ENCODE measurements at places on chromosomes 3 and 15.

GRCh38 chr3:129416415-129416814 lies 12.0 kb downstream of the EFCAB12 start:
- no peak for DNase-seq

DNA sequence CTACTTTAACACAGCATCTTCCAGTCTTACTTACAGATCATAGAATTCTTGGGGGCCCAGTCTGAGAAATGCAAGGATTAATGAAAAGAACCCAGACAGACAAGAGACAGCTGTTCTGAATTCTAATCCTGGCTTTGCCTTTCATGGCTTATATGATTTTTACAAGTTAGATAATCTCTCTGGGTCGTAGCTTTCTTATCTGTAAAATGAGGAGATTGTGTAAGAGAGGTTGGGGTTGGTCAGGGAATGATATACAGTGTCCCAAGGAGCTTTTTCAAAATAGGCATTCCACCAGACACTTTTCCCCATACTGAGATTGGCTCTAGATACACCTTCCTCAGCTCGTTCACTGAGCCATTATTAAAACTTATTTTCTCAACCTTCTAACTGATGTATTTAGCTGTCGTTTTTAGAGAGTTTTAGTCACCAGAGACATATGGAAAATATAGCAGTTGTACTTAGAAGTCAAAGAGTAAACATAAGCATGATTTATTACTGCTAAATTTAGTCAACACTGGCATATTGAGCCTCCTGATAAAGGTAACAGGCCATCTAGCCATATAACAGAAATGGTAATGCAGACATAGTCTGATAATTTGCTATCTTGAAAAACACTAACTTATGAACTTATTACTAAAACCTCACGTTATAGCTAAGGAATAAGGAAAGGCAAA lies 163.0 kb upstream of the MLF1 start:
- DNase-seq, result no peak

- DNase-seq, result no peak
Measured at GRCh38 chr3:139310474-139310933, 33.3 kb upstream of the MRPS22 start.

- DNase-seq, result peak; percentile 54
Measured at GRCh38 chr15:31366169-31366734, 39.6 kb downstream of the KLF13 start.

DNA sequence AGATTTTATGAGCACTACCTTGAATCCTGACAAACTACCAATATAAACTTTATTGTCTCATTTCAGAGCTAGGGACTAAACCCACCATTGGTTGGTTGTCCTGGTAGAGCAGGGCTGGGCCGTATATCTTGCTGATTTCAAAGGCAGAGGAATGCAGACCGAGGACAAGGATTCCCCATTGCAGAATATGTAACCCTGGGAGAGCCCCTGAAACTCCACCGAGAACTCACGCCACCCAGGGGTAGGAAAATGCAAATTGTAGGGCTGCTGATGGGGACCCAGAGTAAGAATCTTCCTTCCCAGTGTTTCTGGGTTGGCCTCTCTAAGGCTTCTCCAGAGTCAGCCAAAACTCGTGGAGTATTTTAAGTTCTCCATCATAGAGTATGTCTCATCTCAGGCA lies 235.3 kb downstream of the ABHD5 start:
- no peak for DNase-seq

- no peak for DNase-seq
Measured at GRCh38 chr3:44942202-44942921, 33.6 kb downstream of the ZDHHC3 start.

GRCh38 chr15:88769161-88769971 lies 33.9 kb upstream of the ACAN start:
- DNase-seq, result peak; percentile 9

GRCh38 chr3:113018536-113019181 lies 27.9 kb downstream of the GTPBP8 start:
- DNase-seq, result no peak

DNA sequence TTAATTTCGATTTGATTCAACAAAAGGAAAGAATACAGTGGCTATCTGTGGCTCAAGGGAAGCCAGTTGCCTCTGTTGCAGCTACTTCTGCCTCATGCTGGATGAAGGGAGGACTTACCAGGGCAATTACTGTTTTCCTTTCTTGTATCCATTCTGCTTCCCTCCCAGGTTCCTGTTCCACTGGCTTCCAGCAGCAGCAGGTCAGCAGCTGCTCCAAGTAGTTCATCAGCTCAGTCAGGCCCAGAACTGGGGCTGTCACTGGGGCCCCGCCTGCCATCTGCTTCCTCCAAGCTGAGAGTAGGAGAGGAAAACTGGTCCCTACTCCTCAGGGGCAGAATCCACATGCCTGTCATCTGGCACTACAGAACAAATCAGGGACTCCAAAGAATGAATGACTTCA lies 48.6 kb upstream of the ULK4 start:
- no peak for DNase-seq

DNA sequence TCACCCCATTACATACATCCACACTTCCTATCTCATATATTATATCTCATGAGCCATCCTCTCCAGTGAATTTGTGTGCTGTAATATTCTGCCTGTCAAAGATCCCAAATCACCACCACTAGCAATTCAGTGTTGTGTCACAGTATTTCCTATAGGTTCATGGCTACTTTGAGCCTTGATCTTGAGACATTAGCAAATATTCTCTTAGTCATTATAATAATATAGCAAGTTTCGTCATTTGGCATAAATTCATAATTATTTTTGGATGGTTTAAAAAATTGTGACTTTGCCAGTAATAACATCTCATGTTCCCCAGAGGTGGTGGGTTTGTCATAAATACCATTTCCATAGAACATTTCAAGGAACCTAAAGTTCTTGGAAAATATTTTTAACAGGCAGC lies 47.7 kb downstream of the CMSS1 start:
- no peak for DNase-seq

- peak; percentile 69 for DNase-seq
Measured at GRCh38 chr3:182682263-182683241, 110.8 kb upstream of the ATP11B start.

DNA sequence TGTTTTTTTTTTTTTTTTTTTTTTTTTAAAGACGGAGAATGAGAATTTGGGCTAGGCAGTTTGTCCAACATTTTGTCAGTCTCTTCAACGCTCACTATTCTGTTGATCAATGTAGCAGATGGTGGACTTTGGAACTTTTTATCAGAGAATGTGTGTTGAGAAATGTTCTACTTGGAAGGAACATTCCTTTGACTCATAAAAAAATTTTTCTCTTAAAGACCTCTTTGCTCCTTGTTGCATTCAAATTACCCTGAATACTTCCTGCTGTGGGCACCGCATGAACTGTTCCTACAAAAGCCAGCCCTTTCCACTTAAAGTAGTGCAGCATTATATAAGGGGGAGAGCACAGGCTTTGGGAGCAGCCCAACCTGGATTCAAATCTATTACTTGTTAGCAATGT lies 182.9 kb downstream of the AKAP13 start:
- DNase-seq, result no peak

DNA sequence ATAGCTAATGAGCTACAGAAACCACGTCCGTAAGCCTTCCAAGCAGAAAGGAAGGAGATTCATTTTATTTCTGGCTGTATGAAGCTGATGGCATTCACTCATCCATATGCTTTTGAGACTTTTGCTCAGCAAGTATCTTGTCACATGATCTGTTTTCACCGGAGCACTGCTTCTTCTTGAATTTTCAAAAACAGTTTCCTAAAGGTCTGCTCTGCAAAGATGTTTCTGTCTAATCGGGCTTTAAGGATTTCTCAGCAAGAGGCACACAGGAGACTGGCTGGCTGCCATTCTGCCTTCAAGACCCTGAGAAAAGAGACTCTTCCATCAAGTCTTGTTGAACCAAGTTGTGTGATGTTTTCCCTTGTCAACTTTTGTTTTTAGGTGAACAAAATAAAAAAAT lies 289.6 kb upstream of the LYSMD4 start:
- no peak for DNase-seq

GRCh38 chr15:50134524-50135024 lies 15.5 kb upstream of the ATP8B4 start:
- peak; percentile 8 for DNase-seq

GRCh38 chr3:65851827-65852226 lies 186.9 kb downstream of the MAGI1 start:
- no peak for DNase-seq

- no peak for DNase-seq
Measured at GRCh38 chr3:174270841-174271240, 588.3 kb upstream of the NAALADL2 start.

GRCh38 chr15:69161079-69161877 lies 843 bp downstream of the GLCE start:
- DNase-seq, result peak; percentile 78

- no peak for DNase-seq
Measured at GRCh38 chr3:135084976-135085375, 289.9 kb downstream of the EPHB1 start.

- no peak for DNase-seq
Measured at GRCh38 chr3:177968891-177969290, 567.3 kb upstream of the KCNMB2 start.

DNA sequence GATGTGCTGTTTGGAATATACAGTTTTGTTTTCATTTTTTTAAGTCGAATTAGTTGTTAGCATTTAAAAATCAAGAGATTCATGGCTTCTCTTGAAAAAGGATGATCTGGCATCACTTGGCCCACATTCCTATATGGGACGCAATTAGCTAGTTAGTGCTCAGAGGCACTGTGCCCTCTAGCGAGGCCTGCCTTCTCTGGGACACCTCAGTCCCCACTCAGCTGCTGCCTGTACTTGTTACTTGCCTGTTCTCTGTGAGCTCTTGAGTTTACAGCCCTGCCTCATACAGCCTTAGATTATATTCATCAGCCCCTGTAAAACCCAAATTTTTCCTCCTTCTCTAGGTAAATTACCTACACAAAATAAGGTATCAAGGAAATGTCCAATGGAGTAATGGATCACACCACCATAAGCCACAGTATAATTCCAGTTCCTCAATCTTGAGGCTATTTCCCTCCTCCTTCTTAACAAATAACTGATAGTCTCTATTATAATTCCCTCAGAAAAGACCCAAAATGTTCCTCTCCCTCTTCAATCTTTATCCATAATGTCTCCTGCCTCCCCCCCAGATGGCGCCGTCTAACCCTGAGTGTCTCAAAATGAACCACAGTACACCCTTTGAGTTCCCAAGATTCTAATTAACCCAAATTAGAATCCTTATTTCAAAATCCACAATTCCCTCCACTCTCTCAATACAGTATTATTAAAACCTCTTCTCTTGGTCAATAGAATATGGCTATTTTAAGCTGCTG lies 2.7 kb downstream of the ZMAT3 start:
- peak; percentile 19 for DNase-seq

GRCh38 chr15:52566889-52567288 lies 1.9 kb downstream of the ARPP19 start:
- no peak for DNase-seq

DNA sequence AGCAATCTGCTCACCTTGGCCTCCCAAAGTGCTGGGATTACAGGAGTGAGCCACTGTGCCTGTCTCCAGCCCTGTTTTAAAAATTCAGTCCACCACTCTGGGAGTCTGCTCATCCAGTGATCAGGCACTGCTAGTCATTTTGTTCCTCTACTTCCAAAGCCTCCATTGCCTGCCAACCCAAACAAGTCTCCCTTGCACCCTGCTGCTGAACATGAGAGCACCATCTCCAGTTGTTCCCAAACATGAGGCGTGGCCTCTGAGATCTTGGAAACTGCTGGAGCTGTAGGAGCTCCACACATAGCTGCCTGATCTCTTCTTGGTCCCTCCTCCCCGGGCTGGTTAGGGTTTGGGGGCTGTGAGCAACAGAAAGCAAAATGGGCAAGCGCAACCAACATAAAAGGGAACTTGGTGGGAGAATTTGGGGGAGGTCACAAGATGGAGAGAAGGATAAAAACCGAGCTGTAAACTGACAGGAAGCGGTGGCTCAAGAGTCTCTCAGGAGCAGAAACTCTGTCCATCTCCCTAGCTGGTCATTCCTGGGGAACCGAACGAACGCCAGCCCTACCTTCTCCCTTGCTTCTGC lies 49.6 kb upstream of the TLE3 start:
- DNase-seq, result no peak

DNA sequence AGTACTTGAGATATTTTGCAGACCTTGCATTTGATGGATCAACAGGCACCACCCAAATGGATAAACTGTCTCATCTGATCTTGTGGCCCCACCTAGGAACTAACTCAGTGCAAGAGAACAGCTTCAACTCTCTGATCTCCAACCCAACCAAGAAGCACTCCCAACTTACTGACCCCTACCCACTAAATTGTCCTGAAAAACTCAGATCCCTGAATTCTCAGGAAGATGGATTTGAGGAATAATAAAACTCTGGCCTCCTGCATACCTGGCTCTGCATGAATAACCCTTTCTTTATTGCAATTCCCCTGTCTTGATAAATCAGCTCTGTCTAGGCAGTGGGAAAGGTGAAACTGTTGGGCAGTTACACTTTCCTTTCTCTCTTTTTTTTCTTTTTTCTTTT lies 247.9 kb downstream of the ZPLD1 start:
- no peak for DNase-seq

DNA sequence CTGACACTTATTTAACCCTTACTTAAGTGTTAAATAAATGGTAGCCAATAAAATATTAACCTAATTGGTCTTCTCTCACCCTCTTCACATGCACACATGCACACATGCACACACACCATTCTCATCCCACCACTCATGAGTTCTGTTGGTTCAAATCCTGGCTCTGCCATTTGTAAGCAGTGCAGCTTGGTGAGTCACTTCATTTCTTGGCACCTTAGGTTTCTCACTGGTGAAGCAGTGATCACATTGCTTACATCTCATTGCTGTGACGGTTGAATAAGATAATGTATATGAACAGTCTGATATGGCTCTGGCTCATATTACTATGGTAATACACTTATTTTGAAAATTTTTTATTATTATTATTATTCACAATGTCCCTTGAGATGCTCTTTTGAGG lies 33.8 kb downstream of the RIOX2 start:
- no peak for DNase-seq

DNA sequence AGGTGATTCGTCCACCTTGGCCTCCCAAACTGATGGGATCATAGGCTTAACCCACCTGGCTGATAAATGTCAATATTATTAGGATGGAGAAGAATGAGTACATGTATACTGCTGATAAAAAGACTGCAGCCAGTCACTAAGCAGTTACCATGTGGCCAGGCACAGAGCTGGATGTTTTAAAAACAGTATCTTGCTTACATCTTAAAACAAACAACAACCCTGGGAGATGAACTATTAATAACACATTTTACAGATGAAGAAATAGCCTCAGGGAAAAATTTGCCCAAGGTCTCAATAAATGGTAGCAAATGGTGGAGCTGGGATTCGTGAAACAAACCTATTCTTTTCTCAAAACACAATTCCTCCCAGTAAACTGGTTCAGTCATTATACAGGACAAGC lies 18.1 kb downstream of the IL17RD start:
- no peak for DNase-seq

GRCh38 chr15:95459273-95459672 lies 871.2 kb upstream of the NR2F2 start:
- no peak for DNase-seq

DNA sequence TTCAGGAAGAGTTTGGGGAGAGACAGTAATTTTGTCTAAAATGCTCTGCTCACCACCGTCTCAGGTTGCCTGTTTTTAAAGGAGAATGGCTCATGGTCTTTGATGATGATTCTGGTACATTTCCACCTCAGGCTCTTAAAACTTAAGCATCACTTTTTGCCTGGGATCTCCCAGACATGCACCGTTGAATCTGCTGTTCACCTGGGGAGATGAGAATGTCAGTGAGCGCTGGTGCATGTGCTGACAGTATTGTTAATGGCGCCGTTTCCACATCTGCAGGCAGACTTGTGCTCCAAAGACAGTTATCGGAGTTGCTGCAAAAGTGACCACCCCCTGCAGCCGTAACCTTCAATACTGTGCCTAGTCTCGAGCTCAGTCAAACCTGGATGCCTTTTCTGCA lies 219.0 kb upstream of the TPM1 start:
- DNase-seq, result no peak

All from midbrain (tissue), 1 donor.